ENCODE measurements at places on chromosomes 12 and 14. TPM values are rescaled to one million over a fixed set of nuclear protein-coding genes. Genes with fewer than 3 reads are reported as not detected.

BCDIN3D gene
- 3.1 TPM for total RNA-seq

MYF5 gene
- not detected for total RNA-seq

TRIM9 gene
- total RNA-seq = 2.6 TPM

PMCH gene
- not detected for total RNA-seq

GLT8D2 gene
- total RNA-seq = 4.6 TPM

CFAP73 gene
- total RNA-seq = not detected

FOXM1 gene
- total RNA-seq = 2.6 TPM

HVCN1 gene
- 16.5 TPM for total RNA-seq

NOP9 gene
- total RNA-seq = 19.4 TPM

SERPINA1 gene
- total RNA-seq = 2.1 TPM

KRT5 gene
- 1.3 TPM for total RNA-seq

SELPLG gene
- total RNA-seq = 28.0 TPM

LDHB gene
- 675 TPM for total RNA-seq

B4GALNT3 gene
- not detected for total RNA-seq

PLXNC1 gene
- 8.6 TPM for total RNA-seq

SMIM41 gene
- total RNA-seq = not detected

FBRSL1 gene
- total RNA-seq = 8.5 TPM

CCDC196 gene
- total RNA-seq = not detected

BICDL1 gene
- total RNA-seq = not detected

NID2 gene
- 12.6 TPM for total RNA-seq

FAM161B gene
- total RNA-seq = 4.1 TPM

IFNG gene
- not detected for total RNA-seq

C12orf60 gene
- 1.3 TPM for total RNA-seq

SPTB gene
- 7.5 TPM for total RNA-seq

TMEM117 gene
- total RNA-seq = 7.7 TPM

SLC6A15 gene
- total RNA-seq = 5.3 TPM

RHOJ gene
- 7.3 TPM for total RNA-seq

DDN gene
- not detected for total RNA-seq

HHIPL1 gene
- 4.8 TPM for total RNA-seq

CCDC197 gene
- not detected for total RNA-seq

PLEKHD1 gene
- not detected for total RNA-seq

RNASE1 gene
- total RNA-seq = 885 TPM

BLOC1S1 gene
- total RNA-seq = 251 TPM

GPR65 gene
- total RNA-seq = 0.19 TPM

APOLD1 gene
- total RNA-seq = 57.3 TPM

HOXC6 gene
- total RNA-seq = 4.9 TPM

GYS2 gene
- 7.3 TPM for total RNA-seq

DNM1L gene
- total RNA-seq = 43.9 TPM

KRT82 gene
- total RNA-seq = not detected

GALC gene
- 23.5 TPM for total RNA-seq

TCP11L2 gene
- 37.2 TPM for total RNA-seq

FAM181A gene
- not detected for total RNA-seq

APOF gene
- not detected for total RNA-seq

PDE3A gene
- total RNA-seq = 9.0 TPM

SNRNP35 gene
- 9.0 TPM for total RNA-seq

C14orf180 gene
- 333 TPM for total RNA-seq

TTC6 gene
- not detected for total RNA-seq

NFATC4 gene
- 33.5 TPM for total RNA-seq

WIF1 gene
- not detected for total RNA-seq

Data from subcutaneous adipose tissue (tissue), 4 donors.